ENCODE measurements at places on chromosomes 16 and 17.

DNA sequence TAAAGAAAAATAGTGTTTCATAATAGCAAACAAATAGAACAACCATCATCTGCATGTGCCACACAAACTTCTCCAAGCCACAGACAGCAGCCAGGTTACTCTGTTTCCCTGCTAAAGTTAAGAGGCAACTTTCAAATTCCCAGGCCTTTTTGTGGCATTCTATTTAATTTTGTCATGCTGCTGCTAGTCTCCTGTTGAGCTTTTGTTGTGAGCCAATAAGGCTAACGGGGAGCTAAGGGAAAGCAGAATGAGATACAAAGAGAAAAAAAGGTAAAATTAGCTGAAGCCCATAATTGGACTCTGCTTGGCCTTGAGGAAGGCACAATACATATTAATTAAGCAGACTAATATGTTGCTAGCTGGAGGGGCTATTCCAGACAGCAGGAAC is 74.7 kb upstream of the GNAO1 start:
- DNase-seq = no peak

DNA sequence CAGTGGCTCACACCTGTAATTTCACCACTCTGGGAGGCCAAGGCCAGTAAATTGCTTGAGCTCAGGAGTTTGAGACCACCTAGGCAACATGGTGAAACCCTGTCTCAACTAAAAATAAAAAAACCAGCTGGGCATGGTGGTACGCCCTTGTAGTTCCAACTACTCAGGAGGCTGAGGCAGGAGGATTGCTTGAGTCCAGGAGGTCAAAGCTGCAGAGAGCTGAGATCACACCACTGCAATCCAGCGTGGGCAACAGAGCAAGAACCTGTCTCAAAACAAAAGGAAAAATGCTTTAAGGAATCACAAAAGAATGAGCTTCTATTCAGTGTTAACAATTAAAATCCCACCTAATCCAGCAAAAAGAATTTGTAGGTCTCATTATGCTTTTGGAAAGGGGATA is 5.9 kb downstream of the PRR11 start:
- no peak for DNase-seq

DNA sequence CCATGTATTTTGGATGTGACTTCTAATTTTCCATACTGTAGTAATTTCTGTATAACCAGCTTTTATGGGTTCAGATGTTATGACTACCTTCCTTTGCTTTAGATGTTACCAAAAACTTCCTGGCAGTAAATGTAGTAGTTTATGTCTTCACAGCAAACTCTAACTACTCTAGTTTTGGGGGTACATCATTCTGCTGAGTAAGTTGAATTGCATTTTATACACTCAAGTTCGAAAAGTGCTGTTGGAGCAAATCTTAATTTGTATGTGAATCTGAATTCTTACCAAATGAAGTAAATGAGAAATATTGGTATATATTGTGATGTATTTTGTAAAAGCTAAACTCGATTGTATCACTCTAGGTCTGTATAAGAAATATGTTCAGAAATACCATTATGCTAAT is 728.3 kb upstream of the CDH8 start:
- no peak for DNase-seq

DNA sequence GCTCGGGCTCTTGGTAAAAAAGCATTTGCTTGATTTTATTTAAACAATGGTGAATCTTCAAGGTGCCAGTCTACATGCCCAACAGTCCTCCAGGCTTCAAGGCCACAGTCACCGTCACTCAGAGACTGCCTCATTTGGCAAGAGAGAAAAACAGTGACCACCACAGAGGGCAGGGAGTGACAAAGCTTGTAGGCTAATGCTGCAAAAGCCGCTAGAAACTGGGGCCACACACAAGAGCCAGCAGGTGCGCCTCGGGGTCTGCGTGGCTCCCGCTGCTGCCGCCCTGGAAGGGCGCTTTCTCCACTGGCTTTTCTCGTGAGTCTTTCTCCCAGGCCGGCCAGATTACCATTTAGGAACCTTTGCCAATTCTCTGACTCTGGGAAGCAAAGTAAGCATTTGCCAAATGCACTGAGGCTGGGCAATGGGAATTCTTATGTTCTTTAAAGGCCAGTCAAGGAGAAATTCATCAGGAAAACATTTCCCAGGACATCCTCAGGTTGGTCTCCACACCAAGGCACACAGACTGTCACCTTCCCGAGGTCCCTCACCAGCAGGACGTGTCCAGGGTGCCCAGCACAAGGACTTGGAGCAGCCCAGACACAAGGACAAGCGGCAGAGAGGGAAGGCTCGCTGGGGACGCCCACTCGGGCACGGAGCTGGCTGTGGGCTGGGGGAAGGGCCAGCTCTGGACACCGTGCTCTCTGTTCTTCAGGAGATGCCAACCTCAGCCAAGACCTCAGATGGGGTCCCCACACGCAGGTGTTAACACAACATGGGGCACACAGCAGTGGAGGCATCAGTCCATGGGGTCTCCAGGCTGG is 12.5 kb upstream of the C16orf95 start:
- no peak for DNase-seq

DNA sequence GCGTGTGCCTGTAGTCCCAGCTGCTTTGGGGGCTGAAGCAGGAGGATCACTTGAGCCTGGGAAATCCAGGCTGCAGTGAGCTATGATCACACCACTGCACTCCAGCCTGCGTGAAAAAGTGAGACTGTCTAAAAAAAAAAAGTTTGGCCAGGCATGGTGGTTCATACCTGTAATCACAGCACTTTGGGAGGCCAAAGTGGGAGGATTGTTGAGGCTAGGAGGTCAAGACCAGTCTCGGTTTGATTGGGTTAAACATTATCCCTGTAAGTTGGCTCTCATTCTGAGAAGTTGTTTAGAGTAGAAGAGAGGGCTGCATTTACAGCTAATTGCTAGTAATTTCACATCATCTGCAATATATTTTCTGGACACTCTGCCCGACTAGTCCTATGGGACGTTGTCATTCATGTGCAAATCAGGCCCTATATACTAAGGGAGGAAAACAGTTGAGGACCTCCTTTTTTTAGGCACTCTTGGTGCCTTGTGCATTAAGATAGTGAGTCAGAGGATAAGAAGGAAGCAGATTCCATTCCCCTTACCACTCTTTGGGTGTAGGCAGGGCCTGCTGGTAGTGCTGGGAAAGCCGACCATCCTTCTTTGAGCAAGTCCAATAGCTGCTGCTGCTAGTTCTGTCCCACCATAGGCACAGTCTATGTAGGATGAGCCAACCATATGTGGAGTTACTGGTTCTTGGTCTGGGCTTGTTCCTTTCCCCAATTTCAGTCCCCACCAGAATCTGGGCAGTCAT is 18.7 kb downstream of the HMOX2 start:
- DNase-seq = no peak

DNA sequence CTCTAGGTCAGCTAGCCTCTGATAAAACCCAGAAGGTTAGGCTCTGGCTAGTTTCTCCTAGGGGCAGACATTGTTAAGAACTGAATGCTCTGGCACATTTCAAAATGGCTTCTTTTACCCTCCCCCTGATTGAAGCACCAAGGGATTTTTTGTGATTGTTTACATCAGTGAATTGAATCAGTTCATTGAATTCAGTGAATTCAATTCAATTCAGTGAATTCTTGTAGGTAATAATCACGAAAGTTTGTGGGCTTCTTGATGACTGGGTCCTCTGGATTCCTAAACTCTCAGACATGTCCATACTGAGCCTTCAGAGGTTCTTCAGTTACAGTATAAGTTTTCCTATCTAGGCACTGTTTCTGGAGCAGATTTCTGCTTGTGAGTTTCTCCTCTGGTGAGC is 135.2 kb upstream of the ELAC2 start:
- no peak for DNase-seq

- no peak for DNase-seq
These were observed 9.9 kb downstream of the HAP1 start for GRCh38 chr17:41724476-41725050.

- DNase-seq = no peak
These were observed 94.7 kb upstream of the TNRC6C start for GRCh38 chr17:77863814-77864161.

Measured in dorsolateral prefrontal cortex (tissue), 122 donors.